Common myeloid progenitor, CD34-positive (primary cell): ENCODE measurements at places on chromosomes 16 and 17.
A peak's percentile ranks its signal among the peaks of the same experiment; 100 is the strongest.

GRCh38 chr17:74451557-74451956, 14.9 kb upstream of the CD300A start:
- DNase-seq: no peak

- DNase-seq: no peak
Observed at GRCh38 chr17:68122587-68122986, 87.1 kb downstream of the KPNA2 start.

GRCh38 chr17:51180486-51180885, 14.3 kb downstream of the NME2 start:
- DNase-seq: no peak

- DNase-seq: no peak
Observed at GRCh38 chr17:2801841-2802240, 5.6 kb downstream of the RAP1GAP2 start.

- no peak for DNase-seq
Observed at GRCh38 chr17:37187262-37187661, 188.5 kb upstream of the C17orf78 start.

- no peak for DNase-seq
Observed at GRCh38 chr16:49485663-49486062, 112.1 kb downstream of the C16orf78 start.

- DNase-seq: no peak
Observed at GRCh38 chr17:68359791-68360535, 68.7 kb downstream of the ARSG start.

GRCh38 chr16:19295393-19295792, 9.9 kb downstream of the CLEC19A start:
- DNase-seq: no peak

- peak; percentile 99 for DNase-seq
Observed at GRCh38 chr17:77571155-77571981, 387.1 kb upstream of the TNRC6C start.

GRCh38 chr17:77827039-77827438, 131.5 kb upstream of the TNRC6C start:
- no peak for DNase-seq

DNA sequence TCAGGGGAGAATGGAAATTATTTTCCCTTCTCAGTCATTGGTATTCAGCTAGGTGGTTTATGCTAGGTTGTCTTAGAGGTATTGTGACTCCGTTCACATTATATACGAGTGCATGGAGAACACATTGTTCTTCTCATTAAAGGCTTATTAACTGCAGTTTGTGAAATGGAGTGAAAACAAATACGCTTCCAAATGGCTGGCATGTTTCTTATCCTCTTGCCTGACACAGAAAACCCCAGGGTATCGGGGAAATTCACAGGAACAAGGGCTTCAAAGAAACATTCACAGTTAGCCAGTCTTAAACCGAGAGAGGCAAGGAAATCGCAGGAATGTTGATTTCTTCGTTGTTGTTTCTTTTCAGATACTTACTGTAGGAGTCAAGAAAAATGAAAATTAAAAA, 1047.9 kb upstream of the RBFOX1 start:
- no peak for DNase-seq

DNA sequence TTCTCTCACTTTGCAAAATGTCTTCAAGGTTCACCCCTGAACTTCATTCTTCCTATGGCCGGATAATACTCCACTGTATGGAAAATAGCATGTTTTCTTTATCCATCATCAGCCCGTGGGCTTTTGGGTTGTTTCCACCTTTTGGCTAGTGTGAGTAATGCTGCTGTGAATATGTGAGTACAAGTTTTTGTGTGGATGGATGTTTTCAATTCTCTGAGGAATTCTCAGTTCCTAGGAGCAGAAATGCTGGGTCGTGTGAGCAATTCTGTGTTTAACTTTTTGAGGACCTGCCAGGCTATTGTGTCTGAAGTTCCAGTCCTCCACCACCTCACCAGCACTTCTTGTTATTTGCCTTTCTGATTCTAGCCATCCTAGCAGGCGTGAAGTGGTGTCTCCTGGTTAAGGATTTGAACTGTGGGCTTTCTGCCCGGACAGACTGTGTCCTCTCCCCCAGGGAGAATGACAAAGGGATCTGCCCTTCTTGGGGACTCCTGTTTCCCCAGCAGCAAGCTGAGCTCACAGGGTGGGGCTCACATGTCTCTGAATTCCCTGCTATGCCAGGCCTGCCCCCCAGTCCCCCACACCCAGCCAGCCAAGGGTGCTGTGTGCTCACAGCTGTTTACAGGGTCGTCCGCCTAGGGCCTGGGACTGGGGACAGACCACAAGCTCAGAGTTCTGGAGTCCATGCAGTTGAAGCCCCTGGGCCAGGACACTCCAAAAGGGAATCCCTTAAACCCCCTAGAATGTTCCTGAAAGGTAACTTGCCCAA, 92.2 kb upstream of the CIBAR2 start:
- no peak for DNase-seq

GRCh38 chr16:80803339-80804055, 901 bp downstream of the CDYL2 start:
- peak; percentile 77 for DNase-seq

DNA sequence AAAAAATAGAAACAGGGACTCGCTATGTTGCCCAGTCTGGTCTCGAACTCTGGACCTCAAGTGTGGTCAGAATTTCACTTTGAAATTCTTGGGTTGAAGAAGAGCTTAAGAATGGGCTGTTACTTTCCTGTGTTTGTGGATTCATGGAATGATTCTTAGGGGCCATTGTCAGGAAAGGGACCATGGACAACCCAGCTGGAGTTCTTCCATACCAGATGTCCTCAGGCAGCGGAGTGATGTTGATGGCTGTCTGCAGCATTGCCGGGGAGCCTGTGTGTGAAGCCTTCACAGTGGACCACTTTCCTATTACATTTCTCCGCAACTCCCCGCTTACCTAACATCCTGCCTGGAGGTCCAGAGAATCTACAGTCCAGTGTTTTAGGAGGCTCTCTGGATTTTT, 145.9 kb downstream of the CLEC16A start:
- no peak for DNase-seq

DNA sequence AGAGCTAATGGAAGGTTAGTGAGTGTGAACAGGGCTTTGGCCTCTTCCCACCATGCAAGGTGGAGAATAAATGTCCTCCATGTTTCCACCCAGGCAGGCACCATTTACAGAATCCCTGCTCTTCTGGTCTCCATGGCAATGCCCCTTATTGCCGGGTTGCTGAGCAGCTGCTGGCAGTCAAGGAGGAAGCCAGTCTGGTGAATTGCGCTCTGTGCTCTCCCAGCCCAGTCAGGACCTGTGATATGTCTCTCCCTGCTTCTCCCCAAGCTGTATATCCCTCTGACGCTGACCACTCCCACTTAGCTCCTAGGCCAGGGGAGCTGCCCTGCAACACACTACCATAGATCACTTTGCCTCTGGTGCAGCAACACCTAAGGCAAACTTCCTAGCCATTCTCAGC, 402.1 kb upstream of the ERCC4 start:
- DNase-seq: no peak

GRCh38 chr17:80639658-80640057, 95.0 kb downstream of the RPTOR start:
- no peak for DNase-seq

GRCh38 chr17:62708587-62708986, 81.1 kb downstream of the MRC2 start:
- peak; percentile 9 for DNase-seq

GRCh38 chr16:81442916-81443687, 1.5 kb upstream of the CMIP start:
- DNase-seq: no peak

GRCh38 chr17:56636265-56636664, 42.8 kb downstream of the NOG start:
- DNase-seq: no peak

DNA sequence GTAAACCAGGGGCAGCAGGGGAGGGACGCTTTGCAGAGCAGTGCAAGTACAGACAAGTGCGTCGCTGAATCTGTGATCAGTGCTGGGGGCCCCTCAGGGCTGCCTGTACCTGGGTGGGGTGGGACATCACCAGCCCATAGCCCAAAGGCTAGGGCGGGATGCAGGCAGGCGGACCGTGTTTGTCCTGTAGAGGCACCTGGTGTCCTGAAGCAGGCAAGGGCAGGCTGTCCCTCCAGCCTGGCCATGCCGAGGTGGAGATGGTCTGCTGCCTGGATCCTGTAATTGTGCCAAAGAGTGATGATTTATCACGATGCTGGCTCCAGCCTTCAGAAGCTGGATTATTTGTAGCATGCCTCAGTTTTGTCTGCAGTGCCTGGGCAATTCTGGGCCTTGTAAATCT, 137.9 kb upstream of the GSE1 start:
- no peak for DNase-seq

- DNase-seq: no peak
Observed at GRCh38 chr16:53984936-53985335, 281.0 kb downstream of the FTO start.

DNA sequence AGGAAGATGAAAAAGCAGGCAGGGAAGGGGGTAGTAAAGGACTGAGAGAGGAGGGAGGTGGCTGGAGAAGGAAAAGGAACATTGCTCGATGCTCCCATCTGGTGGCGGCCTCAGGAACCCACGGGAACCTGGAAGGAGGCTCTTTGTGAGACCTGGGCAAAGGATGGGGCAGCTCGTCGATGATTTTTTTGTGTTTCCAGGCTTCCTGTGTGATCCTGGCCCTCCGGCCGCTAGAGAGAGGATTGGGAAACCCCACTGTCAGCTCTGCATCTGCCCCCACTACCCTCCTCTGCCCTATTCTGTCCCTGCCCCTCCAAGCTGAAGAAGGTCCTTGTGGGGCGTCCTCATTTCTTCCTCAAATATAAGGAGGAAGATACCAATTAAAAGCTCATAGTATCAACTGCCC, 6.6 kb downstream of the WFIKKN2 start:
- peak; percentile 55 for DNase-seq

- no peak for DNase-seq
Observed at GRCh38 chr17:46764709-46765401, 53.6 kb downstream of the WNT3 start.

DNA sequence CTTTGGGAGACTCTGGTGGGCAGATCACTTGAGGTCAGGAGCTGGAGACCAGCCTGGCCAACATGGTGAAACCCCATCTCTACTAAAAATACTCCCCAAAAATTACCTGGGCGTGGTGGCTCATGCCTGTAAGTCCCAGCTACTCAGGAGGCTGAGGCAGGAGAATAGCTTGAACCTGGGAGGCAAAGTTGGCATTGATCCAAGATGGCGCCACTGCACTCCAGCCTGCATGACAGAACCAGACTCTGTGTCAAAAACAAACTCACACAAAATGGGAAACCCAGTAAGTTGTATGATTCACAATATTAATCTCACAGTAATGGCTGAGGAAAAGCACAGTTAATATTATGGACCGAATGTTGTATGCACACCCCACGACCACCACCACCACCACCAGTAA, 24.3 kb downstream of the WSB1 start:
- DNase-seq: no peak

DNA sequence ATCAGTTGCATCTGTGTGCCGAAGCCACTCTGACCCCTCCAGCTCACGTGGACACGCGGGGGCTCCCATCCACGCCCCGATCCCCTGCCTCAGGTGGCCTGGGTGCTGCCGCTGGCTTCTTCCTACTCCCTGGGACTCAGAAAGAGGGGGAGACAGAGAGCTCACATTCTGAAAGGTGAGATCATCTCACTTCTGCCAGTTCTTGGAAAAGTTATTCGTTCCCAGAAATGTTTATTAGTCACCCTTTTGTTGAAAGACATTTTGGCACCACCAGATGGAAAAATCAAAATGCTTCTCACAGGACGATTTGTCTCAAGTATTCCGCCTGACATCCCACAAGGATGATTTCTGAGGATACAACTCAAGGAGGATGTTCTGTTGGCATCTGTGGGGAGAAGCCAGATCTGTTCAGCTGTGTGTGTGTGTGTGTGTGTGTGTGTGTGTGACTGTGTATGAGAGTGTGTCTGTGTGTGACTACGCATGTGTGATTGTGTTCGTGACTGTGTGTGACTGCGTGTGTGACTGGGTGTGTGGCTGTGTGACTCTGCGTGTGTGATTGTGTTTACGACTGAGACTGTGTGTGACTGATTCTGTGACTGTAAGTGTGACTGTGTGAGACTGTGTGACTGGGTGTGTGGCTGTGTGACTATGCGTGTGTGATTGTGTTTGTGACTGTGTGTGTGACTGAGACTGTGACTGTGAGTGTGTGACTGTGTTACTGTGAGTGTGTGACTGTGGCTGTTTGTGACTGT, 207.3 kb downstream of the NTN1 start:
- no peak for DNase-seq

- DNase-seq: peak; percentile 25
Observed at GRCh38 chr16:69107316-69107962, 2.0 kb downstream of the HAS3 start.

DNA sequence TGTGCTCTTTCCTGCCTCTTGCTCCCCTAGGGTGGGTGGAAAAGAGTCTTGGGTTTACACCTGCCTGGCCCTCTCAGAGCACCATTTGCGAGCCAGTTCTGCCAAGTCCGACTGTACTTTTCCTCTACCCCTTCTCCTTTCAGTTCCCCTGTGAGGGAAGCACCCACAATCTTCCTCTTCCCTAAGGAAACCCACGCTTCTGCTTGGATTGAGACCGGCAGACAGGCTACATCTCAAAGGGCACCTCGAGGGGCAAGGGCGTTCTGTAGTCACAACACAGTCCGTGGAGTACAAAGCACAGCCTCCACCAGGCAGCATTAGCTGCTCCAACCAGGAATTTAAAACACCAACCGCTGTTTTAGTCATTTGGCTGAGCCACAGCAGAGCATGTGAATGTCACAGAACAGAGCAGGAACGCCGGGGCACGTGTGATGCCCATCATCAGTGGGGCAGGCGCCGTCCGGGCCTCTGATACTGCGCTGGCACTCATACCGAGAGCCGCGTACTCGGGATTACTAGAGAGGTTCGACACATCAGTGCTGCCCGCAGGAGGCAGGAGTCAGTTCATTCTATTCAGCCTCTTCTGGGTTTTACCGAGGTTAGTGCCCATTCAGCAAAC, 13.7 kb upstream of the MNT start:
- DNase-seq: no peak

DNA sequence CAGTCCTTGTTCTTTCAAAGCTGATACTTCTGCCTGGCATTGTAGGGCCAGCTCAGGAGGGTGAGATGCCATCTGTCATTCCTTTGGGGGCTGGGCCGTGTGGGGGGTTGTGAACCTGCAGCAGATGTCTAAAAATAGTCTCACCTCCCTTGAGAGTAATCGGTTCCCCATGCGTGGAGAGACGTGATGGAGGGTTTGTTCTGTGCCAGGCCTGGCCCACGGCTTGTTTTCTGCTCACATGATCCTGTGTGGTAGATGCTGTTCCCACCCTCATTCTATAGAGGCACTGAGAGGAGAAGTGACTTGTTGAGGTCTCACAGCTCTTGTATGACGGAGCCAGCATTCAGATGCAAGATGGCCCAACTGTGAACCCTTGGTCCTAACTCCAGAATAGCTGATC, 4.6 kb downstream of the IRF8 start:
- peak; percentile 49 for DNase-seq

DNA sequence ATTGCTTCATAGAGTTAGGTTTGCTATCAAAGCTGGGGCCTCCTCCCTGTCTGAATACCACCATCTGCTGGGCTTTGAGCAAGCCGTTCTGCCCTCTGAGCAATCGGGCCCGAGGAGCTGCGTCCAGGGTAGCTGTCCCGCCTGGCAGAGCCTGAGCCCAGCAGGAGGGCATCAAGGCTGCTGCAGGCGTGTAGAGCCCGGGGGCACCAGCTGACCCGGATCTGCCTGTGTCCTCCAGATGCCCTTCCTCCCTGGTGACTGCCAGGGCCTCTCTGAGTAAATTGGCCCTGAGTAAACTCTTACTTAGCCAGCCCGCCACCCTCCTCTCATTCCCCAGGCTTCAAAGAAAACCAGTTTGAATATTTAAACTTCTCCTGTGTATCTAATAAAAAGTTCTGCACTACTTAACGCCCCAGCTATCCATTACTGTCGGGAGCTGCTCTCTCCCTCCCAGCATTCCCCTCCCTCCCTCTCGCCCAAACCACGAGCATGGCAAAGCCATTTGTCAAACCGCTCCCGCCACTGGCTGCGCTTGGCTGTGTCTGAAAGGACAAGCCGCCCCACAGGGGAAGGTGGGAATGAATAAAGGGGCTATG, 16.4 kb downstream of the CDK5RAP3 start:
- DNase-seq: no peak
